Hypothalamus (tissue), 51 donors: ENCODE measurements at places on chromosomes 3 and 15.

DNA sequence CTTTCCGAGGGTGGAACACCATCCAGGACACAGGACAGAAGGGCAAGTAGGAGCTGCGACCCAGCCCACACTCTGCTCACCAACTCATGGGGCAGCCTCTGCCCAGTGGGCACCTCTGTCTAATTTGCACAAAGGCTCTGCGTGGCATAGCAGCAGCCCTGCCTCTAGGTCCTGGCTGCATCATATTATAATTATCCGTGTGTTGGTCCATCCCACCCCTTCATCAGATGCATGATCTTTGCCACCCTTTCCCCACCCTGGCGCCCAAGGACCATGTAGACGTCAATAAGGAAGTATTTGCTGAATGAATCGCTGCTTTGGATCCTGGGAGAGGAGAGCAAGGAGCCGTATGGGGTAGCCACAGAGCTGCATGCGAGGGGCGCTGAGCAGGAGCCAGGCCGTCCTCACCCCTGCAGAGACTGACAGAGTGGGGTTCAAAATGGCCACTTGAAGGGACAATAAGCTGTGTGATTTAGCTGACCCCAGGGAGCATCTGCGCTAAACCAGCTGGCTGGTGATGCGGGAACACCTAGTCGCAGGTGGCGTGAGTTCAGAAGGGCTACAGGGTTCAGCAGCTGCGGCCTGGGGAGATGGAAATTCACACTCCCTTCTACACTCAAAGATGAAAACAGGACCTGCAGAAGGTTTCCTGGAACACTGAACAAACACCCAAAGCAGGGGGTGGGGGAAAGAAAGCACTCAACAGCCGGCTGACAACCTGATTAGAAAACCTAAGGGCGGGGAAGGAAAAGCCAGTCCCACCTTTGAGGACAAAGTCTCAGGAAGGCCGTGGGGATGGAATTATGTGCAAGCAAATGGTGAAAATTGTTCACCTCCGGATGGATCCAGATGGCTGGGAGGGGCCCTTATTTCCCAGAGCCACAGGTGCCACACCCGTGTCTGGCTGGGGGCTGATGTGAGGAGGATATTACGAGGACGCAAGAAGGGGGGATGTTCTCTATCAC is 6.4 kb downstream of the MGLL start:
- no peak for DNase-seq

- DNase-seq, result no peak
Measured at GRCh38 chr15:78382114-78382880, 42.1 kb downstream of the CRABP1 start.

DNA sequence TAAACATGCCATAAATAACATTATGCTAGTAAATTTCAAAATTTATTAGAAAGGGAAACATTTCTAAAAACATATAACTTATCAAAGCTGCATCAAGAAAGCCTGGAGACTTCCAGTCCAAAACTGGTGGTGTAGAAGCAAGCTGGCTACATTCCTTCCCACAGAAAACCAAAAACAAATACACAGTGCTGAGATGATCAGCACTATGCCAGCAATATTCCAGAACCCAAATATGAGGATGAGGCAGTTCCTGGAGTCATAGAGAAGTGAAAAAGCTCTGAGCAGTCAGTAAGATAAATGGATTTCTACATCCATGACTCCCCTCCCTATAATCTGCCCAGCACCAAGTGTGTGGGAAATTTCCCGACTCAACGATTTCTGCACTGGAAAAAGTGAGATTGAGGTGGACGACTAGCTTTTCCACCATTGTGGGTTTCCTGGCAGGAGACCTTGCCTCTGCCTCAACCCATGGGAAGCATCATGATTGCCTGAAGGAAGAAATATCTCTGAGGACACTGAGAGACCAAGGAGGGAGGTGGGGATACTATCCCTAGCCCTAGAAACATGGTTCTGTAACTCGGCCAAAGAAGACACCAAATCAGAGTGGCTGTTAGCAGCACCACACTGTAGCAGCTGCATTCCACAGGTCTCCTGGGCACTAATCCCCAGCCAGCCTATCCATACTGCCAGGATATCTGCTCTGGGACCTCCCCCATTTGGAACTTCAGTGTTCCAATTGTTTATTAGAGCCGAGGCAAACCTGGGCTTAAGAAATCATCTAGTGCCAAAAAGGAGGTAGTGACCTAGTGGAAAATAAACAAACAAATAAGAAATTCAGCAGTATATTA is 11.8 kb upstream of the CLN6 start:
- no peak for DNase-seq

- DNase-seq, result no peak
Measured at GRCh38 chr3:196611761-196612483, 27.6 kb upstream of the NRROS start.

GRCh38 chr15:66019826-66020398 is 150.6 kb downstream of the RAB11A start:
- no peak for DNase-seq

DNA sequence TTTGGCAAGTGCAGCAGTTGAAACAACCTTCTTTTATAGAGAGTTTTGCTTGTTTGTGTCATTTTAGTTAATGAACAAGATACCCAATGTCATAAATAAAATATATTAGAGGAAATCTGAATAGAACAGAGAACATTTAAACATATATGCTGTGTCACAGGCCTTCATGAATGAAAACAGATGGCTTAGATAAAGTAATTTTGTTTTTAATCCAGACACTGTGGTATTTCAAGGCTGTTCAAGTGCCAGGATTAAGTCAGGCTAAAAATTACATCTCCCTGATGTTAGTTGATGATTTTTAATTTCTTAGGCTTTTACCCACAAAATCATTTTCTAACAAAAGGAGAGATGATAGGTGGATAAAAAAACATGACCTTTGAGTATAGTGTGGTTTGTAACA is 4.9 kb upstream of the ACKR4 start:
- no peak for DNase-seq

DNA sequence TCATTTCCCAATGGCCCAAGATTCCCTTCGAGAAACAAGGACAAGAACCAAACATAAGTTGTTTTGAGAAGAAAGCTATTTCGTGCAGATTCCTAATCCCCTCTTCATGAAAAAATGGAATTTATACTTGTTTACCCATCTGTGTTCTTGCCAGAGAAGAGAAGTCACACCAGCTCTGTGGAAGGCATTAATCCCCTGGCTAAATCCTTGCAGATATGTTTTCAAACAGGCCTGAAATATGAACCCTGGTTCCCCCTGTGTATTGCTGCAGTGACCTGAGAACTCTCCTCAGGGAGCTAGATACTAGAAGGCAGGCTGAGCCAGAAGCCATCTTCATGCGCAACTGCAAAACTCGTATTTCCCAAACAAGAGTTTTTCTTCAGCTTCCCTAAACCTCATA is 337.7 kb downstream of the NEK10 start:
- DNase-seq, result no peak

DNA sequence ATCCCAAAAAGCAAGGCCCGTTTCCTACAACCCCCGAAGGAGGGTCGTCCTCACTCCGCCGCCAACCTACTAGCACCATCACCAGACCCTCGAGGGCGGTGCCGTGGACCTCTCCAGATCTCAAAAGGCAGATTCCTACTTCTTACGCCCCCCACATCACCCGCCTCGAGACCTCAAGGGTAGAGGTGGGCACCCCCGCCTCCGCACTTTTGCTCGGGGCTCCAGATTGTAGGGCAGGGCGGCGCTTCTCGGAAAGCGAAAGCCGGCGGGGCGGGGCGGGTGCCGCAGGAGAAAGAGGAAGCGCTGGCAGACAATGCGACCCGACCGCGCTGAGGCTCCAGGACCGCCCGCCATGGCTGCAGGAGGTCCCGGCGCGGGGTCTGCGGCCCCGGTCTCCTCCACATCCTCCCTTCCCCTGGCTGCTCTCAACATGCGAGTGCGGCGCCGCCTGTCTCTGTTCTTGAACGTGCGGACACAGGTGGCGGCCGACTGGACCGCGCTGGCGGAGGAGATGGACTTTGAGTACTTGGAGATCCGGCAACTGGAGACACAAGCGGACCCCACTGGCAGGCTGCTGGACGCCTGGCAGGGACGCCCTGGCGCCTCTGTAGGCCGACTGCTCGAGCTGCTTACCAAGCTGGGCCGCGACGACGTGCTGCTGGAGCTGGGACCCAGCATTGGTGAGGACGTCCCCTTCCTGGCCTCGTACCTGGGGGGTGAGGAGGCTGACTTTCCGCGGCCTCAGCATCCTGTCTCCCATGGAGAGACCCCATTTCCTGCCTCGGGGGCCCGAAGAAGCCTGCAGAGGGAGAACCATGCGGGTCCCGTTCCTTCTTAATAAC is at the start of gene MYD88:
Gene MYD88, plus strand, starts transcription at position 313 of the 842 bp plus-strand sequence. Its CDS starts 40 bp downstream, at position 353.
- DNase-seq, result peak; percentile 61

GRCh38 chr3:189570916-189571315 is 60.3 kb upstream of the TP63 start:
- no peak for DNase-seq

GRCh38 chr3:192260116-192261010 is 467.0 kb downstream of the FGF12 start:
- no peak for DNase-seq

GRCh38 chr3:193910886-193911738 is 224.8 kb upstream of the HES1 start:
- DNase-seq, result no peak

DNA sequence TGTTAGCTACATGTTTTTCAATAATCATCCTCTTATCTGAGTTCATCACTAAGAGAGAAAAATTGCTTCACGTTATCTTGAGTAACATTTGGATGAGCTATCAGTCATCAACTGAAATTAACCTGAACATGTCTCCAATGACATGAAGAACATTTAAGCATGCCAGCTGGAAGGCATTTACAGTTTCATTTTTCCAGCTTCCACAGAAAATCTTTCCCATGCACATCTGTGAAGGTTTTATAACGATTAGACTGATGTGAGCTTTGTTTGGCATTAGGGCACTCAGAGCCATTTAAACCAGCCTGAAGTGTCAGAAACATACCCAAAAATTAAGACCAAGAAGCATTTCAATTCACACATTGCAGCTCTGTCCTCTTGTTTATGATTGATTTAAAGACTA is 235.8 kb upstream of the ARHGEF26 start:
- no peak for DNase-seq

GRCh38 chr15:20348291-20348899 is 193.2 kb downstream of the GOLGA6L6 start:
- no peak for DNase-seq

DNA sequence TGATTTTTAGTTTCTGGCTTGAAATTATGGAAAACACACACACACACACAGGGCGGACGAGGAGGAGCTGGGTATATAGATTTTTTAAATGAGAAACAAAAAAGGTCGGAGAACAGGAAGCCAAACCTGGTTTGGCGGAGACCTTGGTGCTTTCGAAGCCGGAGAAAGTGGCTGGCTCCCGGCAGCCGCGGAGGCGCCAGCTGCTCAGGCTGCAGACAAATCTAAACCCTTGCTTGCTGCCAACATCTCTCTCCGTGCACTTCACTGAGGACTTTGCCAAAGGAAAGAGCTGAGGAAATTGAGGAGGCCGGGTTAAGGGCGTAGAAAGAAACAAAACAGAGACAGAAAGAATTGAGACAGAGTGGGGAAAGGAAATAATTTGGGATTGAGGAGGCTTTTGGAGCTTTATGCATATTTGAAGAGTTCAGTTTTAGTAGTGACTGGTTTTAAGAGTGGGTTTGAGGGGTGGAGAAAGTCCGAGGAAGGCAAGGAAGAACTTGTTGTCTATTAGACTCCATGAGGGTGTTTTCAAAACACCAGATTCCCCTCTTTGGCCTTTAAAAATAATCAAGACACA is 2.2 kb downstream of the ZIC1 start:
- DNase-seq, result no peak

- no peak for DNase-seq
Measured at GRCh38 chr15:64740311-64741170, 34.8 kb downstream of the RBPMS2 start.

GRCh38 chr3:12005951-12006625 is 1.9 kb downstream of the SYN2 start:
- DNase-seq, result no peak

GRCh38 chr3:138942861-138943623 is 3.9 kb downstream of the FOXL2 start:
- DNase-seq, result no peak

- no peak for DNase-seq
Measured at GRCh38 chr3:120765830-120766493, 23.4 kb downstream of the GTF2E1 start.

- no peak for DNase-seq
Measured at GRCh38 chr3:117137065-117137464, 427.5 kb downstream of the TUSC7 start.

- no peak for DNase-seq
Measured at GRCh38 chr3:67418426-67419217, 235.8 kb downstream of the SUCLG2 start.

- DNase-seq, result no peak
Measured at GRCh38 chr3:70488816-70489215, 176.4 kb upstream of the MDFIC2 start.

DNA sequence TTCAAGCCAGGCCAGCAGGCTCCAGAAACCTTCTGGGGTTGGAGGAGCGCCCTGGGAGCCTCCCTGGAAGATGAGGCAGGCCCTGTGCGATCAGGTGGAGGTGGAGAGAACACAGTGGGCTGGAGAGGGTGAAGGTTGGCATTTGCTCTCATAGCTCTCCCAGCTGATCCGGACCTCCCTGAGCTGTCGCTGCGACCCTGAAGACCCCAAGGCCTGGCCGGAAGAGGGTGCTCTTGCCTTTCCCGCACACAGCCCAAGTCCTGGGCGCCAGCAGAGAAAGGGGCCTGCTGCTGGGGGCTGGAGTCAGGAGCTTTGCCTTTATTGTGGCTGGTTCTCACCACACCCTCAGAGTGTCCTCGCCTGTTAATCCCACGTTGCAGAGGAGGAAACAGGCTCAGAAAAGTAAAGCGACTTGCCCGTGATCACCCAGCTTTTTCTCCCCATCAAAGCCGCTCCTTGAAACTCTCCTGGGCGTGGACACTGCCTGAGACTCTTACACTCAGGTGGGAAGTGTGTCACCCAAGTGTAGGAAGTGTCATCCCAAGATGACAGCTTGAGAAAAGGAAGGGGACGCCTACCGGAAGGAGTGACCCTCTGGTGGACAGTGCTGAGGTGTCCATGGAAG is 8.6 kb upstream of the RPL29 start:
- DNase-seq, result peak; percentile 11

DNA sequence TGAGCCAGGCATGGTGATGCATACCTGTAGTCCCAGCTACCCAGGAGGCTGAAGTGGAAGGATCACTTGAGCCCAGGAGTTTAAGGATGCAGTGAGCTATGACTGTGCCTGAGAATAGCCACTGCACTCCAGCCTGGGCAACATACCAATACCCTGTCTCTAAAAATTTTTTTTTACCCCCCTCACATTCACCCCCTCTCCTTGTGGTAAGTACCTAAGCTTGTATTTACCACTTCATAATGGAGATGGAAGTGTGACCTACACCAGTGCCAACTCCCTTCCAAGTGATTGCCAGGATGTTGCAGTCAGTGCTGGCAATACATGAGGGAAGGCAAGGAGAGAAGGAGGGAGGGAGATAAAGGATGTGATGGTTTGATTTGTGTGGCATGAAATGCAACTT is 84.2 kb downstream of the LRRC28 start:
- no peak for DNase-seq

- DNase-seq, result no peak
Measured at GRCh38 chr15:89809093-89809786, 5.4 kb downstream of the ANPEP start.

DNA sequence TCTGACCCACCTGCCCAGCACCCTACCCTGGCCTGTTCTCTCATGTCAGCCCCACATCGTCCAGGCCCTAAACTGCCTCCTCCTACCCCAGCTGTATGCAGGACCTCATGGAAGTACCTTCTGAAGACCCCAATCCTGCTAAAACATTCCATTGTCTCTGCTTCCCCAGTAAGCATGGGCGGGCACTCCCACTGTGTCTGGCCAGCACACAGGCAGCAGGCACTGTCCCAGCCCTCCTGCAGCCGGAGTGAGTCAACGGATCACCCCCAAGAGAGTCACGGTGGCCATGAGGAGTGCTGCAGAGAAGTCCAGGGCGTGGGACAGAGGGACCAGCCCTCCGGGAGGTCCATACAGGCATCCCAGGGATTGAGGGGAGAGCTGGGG is 36.4 kb upstream of the SLCO2A1 start:
- no peak for DNase-seq
